Peyer's patch (tissue), 4 donors: ENCODE measurements at places on chromosomes 2 and 18. TPM values are rescaled to one million over a fixed set of nuclear protein-coding genes. Genes with fewer than 3 reads are reported as not detected.

DNA sequence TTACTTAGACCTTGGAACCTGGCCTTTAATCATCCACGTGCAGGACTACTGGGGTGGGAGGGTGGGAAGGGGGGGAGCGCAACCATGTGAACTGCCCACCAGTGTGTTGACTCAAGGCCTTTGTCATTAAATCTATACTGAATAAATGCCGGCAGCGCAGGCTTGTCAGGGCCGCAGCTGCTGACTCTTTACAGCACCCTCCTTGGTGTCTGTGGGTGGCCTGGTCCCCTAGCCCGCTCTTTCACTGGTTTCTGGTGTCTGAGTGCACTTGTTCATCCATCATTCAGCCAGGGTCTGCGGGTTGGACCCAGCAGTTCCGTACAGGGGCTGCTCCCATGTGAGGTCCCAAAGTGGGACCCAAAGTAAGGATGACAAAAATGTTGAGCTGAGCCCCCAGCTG is 11.5 kb downstream of the MAP3K2 start:
- H3K36me3 ChIP-seq = no peaks in the 10 kb centered on the region
- H3K27ac ChIP-seq = no peak overlapping the region
- H3K4me1 ChIP-seq = no peaks in the 10 kb centered on the region
- no peaks in the 10 kb centered on the region for H3K27me3 ChIP-seq
- no peak for DNase-seq

DNA sequence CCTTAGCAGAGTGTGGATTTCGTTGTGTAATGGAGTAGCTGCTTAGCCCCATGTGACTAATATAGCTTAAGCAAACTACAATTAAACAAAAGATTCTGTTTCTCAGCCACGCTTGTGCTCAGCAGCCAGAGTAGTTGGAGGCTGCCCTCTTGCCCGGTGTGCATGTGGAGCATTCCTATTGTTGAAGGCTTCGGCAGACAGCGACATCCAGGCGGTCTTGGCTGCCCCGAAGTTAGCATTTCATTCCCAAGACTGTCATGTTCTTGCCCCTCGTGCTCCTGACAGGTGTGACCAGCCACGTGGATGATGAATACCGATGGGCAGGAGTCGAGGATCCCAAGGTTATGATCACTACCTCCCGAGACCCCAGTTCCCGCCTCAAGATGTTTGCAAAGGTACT is 2.4 kb downstream of the IMP4 start:
- peaks cover 48% of the 10 kb centered on the region for H3K36me3 ChIP-seq
- no peak overlapping the region for H3K4me3 ChIP-seq
- H3K27ac ChIP-seq = no peak overlapping the region
- DNase-seq = no peak

The CXXC1 gene
- 261 TPM for total RNA-seq

- no peaks in the 10 kb centered on the region for H3K4me1 ChIP-seq
- H3K36me3 ChIP-seq = no peaks in the 10 kb centered on the region
- no peaks in the 10 kb centered on the region for H3K27me3 ChIP-seq
- H3K27ac ChIP-seq = no peak overlapping the region
- no peak overlapping the region for H3K4me3 ChIP-seq
These were observed 286.8 kb upstream of the HS6ST1 start for GRCh38 chr2:128605421-128605820.

The ASB3 gene
- total RNA-seq = 30.5 TPM

The ZNF516 gene
- total RNA-seq = 39.6 TPM

DNA sequence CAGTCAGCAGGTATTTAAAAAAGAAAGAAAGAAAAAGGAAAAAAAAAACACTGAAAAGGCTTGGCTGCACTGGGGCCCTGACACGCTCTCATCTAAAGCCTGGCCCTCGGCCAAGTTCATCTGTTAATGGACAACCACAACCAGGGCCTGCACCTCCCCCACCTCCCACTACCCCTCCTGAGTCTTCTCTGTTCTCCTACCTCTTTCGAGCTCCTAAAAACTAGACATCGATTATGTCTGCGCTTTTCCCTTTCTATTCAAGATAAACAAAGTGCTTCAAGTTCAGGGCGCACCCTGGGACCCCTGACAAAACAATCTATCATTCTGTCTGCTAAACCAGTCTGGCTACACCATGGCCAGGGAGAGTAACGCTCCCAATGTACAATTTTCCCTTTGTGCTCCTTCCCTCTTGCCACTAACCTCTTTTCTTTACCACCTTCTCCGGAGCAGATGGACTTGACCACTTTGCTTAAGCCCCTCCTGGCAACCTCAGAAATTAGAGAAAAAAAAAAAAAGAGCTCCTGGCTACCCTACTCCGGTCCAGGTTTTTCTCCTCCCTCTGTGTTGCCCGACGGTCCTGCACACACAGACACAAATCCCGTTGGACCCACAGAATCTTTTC is 22.7 kb downstream of the BCL11A start:
- no peaks in the 10 kb centered on the region for H3K27me3 ChIP-seq
- DNase-seq = peak; percentile 87

DNA sequence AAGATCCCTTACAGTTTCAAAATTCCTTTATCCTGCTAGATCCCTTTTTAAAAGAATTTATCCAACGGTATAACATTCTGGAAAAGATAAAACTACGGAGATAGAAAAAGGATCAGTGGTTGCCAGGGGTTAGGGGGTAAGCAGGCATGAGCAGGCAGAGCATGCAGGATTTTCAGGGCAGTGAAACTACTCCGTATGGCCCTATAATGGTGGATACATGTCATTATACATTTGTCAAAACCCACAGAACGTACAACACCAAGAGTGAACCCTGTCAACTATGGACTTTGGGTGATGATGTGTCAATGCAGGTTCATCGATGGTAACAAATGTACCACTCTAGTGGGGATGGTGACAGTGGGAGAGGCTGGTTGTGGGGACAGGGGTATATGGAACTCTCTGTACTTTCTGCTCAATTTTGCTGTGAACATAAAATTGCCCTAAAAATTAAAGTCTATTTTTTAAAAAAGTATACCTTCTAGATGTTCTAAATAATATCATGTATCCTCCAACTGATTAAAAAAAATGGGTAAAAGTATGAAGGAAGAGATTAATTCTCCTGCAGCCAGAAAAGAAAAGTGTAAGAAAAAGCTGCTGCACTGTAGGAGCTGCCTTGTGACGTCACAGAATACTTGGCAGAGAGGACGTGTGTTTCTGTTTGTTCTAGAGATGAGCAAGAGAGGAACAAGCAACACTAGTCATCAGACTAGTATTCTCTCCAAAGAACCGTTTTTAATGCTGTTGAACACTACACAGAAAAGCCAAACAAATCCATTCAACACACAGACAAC is 23.6 kb downstream of the ANKRD44 start:
- H3K36me3 ChIP-seq = no peaks in the 10 kb centered on the region
- no peak overlapping the region for H3K4me3 ChIP-seq
- peak overlapping the region; percentile 47 for H3K27ac ChIP-seq
- H3K27me3 ChIP-seq = no peaks in the 10 kb centered on the region
